ENCODE measurements at places on chromosomes 6 and 20.

- DNase-seq, result no peak
Measured at GRCh38 chr20:40414843-40415615, 274.0 kb downstream of the MAFB start.

GRCh38 chr6:113647143-113647889 lies 209.8 kb upstream of the MARCKS start:
- no peak for DNase-seq

DNA sequence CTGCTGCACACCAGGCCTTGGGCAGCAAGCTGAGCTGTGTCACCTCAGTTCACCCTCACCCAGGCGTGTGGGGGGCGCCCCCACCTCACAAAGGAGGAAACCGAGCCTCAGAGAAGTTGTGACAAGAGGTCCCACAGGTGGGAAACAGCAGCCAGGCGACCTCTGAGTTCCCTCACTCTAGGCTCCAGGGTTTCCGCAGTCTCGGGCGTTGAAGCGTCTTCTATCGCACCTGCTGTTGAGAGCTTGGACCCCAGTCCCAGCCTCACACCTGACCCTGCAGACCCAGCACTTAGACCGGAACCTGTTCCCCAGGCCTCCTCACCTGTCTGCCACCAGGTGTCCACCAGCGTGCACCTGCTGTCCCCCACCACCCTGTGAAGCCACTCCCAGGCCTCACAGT lies 22.3 kb upstream of the APMAP start:
- no peak for DNase-seq

GRCh38 chr20:32960222-32960518 lies 44.1 kb downstream of the SUN5 start:
- no peak for DNase-seq

GRCh38 chr6:104118274-104118673 lies 741.4 kb downstream of the HACE1 start:
- no peak for DNase-seq

- no peak for DNase-seq
Measured at GRCh38 chr6:126372626-126373025, 32.7 kb downstream of the CENPW start.

GRCh38 chr6:62808565-62809293 lies 402.5 kb upstream of the FKBP1C start:
- no peak for DNase-seq

GRCh38 chr20:60765821-60766403 lies 486.1 kb upstream of the CDH4 start:
- no peak for DNase-seq

DNA sequence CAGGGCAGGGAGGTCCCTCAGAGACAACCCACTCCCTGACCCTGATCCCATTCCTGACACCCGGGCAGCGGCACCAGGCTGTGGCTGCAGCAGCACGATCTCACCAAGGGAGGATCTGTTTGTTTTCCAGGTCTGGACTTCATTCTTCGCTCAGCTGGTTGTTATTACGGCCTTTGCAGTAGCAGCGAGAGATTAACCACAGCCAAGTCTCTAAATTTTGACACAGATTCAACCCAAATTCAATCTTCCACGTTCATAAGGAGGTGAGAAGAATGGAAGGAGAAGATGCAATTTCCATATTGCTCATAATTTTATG lies 91.1 kb upstream of the THBS2 start:
- DNase-seq, result no peak

DNA sequence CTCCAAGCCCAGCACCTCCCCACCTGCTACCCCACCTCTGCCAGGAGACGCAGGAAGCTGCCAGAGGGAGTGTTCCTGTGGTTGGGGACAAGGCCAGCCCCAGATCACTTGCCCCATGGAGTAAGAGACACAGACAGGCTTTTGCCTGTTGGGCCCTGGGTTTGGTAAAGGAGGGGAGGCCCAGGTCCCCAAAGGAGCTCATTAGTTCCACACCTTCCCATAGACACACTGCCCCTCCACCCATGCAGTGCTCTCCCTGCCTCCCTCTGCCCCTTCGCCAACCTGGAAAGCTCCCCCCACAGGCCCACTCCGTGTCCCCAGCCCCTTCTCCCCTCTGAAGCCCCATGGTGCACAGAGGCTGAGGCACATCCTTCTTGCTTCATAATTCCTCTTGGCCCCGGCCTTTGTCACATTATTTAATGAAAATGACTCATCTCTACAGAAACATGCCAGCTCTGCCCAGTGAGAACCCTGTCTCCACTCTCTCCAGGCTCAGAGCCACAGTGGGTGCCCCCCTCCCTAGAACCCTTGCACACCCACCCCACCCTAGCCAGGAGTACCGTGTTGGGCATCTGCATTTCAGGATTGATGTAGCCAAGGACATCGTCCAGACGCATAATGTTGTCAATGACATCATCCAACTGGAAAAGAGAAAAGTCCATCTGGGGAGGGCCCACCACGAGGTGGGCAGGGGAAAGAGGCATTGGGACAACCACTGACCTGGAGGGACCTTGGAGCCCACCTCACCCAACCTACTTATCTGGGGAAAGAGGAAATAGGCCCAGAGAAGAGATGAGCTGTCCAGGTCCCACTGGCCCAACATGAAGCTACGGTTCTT lies 46.0 kb downstream of the TFEB start:
- no peak for DNase-seq

GRCh38 chr6:11434565-11435326 lies 102.8 kb upstream of the TMEM170B start:
- DNase-seq, result no peak

DNA sequence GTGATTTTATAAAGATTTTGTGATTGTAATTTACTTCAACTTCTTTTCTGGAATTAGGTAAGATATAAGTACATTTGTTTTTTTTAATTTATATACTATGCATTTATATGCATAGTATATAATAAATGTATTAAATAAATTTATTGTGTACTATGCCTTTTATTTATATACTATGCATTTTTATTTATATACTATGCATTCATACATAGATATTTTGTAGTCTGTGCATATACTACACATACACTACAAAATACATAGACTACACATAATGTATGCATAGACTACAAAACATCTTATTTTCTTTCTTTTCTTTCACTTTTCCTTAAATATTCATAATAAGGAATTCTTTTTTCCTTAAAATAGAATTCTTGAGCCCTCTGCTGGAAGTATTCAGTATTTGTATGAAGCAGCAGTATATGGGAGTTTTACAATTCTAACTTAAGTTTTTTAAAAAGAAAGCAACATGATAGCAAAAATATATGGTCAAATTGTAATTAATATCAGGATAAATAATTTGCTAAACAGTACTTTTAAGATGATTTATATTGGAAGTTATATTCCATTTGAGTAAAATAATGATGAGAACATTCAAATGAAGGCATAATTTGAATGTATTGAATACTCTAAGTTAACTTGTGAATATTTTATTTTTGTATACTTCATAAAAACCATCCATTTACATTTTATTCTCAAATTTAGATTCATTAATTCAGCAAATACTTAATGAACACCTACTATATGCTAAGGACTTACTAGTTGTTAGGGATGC lies 129.3 kb downstream of the KLHL32 start:
- no peak for DNase-seq

- DNase-seq, result no peak
Measured at GRCh38 chr6:16103722-16104121, 25.2 kb upstream of the MYLIP start.

- DNase-seq, result no peak
Measured at GRCh38 chr20:32982617-32983458, 21.4 kb downstream of the SUN5 start.

DNA sequence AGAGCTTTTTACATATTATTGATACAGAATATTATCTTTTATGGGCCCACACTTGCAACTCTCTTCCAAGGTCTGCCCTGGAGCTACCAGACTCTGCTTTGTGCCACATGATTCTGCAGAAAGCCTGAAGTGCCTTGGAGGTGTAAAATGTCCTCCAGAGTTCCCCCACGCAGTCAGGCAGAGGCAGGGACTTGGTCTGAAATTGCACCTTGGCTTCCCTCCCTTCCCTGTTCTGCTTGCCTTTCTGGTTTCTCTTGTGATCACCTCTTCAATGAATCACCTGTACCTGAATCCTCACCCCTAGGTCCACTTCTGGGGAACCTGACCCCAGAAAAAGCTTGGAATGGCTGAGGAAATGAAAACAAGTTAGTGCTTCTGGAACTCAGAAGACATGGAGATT lies 43.0 kb upstream of the TGM2 start:
- no peak for DNase-seq

All from GM18507 (cell line).